ENCODE measurements at places on chromosomes 1 and 21. TPM values are rescaled to one million over a fixed set of nuclear protein-coding genes. Genes with fewer than 3 reads are reported as not detected.
A peak's percentile ranks its signal among the peaks of the same experiment; 100 is the strongest.

Gene TRAF5
- 23.7 TPM for total RNA-seq

Gene AADACL4
- total RNA-seq: not detected

Gene KLHDC9
- total RNA-seq: 0.33 TPM

Gene CYP4A22
- total RNA-seq: not detected

Gene SFT2D2
- total RNA-seq: 32.7 TPM

Gene ZNF648
- not detected for total RNA-seq

Gene TMEM52
- 2.7 TPM for total RNA-seq

GRCh38 chr1:6801966-6802365 lies 16.7 kb downstream of the CAMTA1 start:
- H3K36me3 ChIP-seq: peaks cover 5% of the 10 kb centered on the region
- H3K4me3 ChIP-seq: no peak overlapping the region
- no peak for DNase-seq
- H3K27ac ChIP-seq: no peak overlapping the region

DNA sequence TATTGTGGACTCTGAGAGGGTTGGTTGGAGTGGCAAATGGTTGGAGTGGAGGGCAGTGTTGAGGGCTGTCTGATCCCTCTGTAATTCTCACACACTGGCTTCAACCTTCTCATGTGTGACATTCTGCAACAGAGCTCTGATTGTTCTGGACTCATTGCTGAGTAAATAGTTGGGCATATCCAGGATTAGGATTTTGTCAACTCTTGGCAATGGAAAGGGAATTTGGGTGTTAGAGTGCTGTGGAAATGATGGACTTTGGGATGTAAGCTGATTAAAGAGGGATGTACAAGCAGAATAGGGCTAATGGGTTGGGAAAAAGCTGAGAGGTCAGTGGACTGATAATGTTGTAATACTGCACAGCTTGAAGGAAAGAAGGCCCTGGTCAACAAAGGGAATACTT lies 16.5 kb downstream of the TLCD4 start:
- H3K4me3 ChIP-seq: no peak overlapping the region
- no peaks in the 10 kb centered on the region for H3K36me3 ChIP-seq
- H3K27ac ChIP-seq: no peak overlapping the region
- DNase-seq: no peak

DNA sequence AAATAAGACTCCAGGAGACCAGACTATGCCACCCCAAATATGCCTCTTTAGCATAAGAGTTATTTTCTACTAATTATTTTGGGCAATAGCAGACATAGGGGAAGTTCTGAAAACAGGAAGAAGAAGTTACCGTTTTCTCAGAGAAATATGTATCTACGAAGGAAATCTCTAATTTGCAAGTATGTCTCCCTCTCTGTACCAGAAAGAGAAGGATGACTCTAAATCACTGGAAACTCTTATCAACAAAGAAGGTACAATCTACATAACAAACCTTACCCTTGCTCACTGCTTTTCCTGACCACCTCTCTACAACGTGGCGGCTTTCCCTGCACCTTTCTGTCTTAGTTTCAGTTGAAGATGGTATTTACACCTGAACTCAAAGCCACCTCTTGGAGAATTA lies 49.0 kb downstream of the OMA1 start:
- H3K36me3 ChIP-seq: peaks cover 27% of the 10 kb centered on the region
- H3K4me3 ChIP-seq: no peak overlapping the region
- H3K27ac ChIP-seq: no peak overlapping the region
- peaks cover 30% of the 10 kb centered on the region for H3K4me1 ChIP-seq
- no peak for DNase-seq

DNA sequence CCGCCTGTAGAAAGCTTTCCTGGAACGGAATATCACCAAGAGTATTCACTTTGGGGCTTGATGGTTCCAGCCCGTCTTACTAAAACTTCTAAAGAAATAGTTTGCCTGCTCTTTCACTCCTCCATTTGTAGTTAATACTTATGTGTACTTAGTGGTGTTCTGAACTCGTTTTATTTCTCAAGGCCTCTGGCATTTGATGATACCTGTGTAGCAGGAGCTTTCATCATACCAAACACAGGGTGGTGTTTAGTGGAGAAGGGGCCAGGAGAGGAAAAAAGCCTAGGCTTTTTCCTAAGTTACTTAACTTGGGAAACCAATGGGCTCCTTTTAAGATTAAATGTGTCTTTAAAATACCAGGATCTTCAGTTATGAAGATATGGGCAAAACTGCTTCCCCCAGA lies 74.3 kb downstream of the RPS6KA1 start:
- H3K27ac ChIP-seq: no peak overlapping the region
- H3K4me1 ChIP-seq: peaks cover 3% of the 10 kb centered on the region
- DNase-seq: no peak
- H3K4me3 ChIP-seq: no peak overlapping the region

DNA sequence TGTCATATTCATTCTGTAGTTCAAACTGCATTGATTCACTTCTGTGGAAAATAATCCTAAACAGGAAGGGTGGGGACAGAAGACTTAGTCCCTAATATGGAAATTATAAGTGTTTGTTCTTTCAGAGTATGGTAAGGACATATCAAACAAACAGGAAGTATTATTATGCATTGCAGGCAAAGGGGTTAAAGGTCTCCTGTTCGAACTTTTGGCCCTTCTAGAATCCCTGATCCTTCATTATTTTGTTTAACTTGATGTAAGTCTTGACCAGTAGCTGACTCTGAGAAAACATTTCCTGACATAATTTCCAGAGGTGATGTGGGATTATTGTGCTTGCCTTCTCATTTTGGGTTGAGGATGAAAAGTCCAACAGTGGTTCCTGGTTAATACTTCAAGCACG lies 215.4 kb upstream of the ADGRL2 start:
- H3K36me3 ChIP-seq: no peaks in the 10 kb centered on the region
- no peaks in the 10 kb centered on the region for H3K27me3 ChIP-seq
- no peaks in the 10 kb centered on the region for H3K4me1 ChIP-seq
- DNase-seq: no peak
- H3K27ac ChIP-seq: no peak overlapping the region

DNA sequence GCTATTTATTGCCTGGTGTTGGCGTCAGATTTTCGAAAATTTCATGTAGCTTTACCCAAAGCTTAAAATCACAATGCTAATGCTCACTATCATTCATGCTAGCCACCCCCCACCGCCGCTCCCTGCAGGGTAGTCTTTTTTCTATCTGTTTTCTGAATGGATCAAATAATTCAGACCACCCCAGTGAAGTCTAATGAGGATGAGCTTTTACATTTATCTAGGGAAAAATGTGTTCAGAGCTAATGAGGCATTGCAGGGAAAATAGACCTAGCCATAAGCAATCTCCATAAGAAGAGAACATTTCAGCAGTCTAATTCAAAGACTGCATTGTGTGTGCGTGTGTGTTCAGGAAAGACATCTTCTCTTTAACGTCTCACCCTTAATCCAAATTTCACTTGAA lies 533.0 kb upstream of the PRMT6 start:
- H3K36me3 ChIP-seq: no peaks in the 10 kb centered on the region
- no peak overlapping the region for H3K4me3 ChIP-seq
- DNase-seq: no peak
- no peaks in the 10 kb centered on the region for H3K4me1 ChIP-seq

DNA sequence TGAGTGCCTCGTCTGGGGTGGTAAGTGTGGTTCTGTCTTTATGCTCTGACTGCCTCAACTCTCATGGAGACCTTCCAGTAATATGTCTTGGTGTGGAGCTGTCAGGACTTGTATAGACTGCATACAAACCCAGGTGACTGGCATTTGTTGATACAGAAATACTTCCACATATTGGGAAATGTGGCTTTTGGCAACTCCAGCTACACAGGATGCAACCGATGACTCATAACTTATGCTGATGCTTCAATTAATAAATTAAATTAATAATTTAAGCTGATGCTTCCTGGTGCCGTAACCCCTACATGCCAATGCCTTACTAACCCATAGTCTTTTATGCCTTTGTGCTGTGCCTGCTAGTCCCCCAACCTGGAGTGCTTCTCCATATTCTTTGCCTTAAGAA lies 72.3 kb upstream of the ARTN start:
- no peak for DNase-seq
- no peak overlapping the region for H3K4me3 ChIP-seq
- H3K4me1 ChIP-seq: peaks cover 14% of the 10 kb centered on the region
- H3K27me3 ChIP-seq: no peaks in the 10 kb centered on the region

- H3K36me3 ChIP-seq: no peaks in the 10 kb centered on the region
- H3K4me1 ChIP-seq: no peaks in the 10 kb centered on the region
- peaks cover 5% of the 10 kb centered on the region for H3K27me3 ChIP-seq
- no peak overlapping the region for H3K4me3 ChIP-seq
These were observed 24.1 kb upstream of the EIF4G3 start for GRCh38 chr1:21200767-21201166.

DNA sequence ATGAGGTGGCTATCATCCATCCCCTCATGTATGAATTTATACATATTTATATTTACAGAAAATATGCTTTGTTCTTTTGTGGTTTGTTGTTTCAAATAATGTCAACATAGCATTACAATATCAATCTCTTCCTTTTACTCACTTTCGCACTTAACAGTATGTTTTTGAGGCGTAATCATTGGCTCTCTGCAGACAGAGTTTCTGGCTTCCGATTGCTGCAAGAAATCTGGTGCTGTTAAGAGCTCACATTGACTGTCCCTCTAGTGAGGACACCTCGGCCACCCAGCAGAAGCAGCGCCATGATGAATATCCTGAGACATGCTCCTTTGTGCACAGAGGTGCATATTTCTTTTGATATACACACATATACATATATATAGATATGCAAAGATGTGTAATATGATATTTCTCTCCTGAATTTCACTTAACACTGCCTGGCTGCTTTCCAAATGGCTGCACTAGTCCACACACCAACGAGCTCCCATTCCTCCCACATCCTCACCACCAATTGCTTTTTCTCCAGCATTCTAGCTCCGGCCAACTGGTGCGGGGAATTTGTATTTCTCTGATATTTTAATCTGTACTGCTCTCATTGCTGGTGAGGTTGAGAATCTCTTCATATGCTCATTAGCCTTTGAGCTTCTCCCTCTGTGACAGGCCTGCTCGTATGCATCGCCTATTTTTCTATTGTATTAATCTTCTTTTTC lies 248.4 kb downstream of the SIPA1L2 start:
- H3K27me3 ChIP-seq: no peaks in the 10 kb centered on the region
- no peaks in the 10 kb centered on the region for H3K36me3 ChIP-seq
- H3K27ac ChIP-seq: no peak overlapping the region
- no peak overlapping the region for H3K4me3 ChIP-seq

- peaks cover 3% of the 10 kb centered on the region for H3K27me3 ChIP-seq
- no peak overlapping the region for H3K27ac ChIP-seq
- no peaks in the 10 kb centered on the region for H3K36me3 ChIP-seq
- no peak for DNase-seq
These were observed 147.2 kb upstream of the ADAMTS5 start for GRCh38 chr21:27114111-27114510.

DNA sequence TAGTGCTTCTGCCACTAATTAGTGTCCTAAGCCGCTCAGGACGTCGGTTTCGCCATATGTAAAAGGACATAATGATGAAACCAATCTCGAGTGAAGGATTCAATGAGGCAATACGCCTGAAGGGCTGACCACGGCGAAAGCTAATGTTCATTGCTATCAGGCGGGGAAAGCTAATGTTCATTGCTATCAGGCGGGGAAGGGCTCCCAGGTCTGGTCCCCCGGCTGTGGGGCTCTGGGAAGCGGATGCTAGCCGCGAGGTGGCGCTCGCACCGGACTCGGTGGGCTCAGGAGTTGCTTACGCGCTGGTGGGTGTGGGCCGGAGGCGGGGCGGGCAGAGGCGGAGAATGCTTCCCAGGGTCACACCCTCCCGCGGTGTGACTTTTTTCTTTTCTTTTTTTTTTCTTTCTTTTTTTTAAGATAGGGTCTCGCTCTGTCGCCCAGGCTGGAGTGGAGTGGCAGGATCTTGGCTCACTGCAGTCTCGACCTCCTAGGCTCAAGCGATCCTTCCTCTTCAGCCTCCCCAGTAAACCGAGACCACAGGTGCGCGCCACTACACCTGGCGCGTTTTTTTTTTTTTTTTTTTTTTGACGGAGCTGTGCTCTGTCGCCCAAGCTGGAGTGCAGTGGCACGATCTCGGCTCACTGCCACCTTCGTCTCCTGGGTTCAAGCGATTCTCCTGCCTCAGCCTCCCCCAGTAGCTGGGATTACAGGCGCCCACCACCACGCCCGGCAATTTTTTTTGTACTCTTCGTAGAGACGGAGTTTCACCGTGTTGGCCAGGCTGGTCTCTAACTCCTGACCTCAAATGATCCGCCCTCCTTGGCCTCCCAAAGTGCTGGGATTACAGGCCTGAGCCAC lies 1.1 kb upstream of the PEAR1 start:
- H3K27ac ChIP-seq: no peak overlapping the region
- H3K36me3 ChIP-seq: no peaks in the 10 kb centered on the region
- H3K4me1 ChIP-seq: peaks cover 9% of the 10 kb centered on the region
- peak; percentile 90 for DNase-seq
- H3K27me3 ChIP-seq: peaks cover 83% of the 10 kb centered on the region

GRCh38 chr1:114086601-114087368 lies 66.9 kb downstream of the SYT6 start:
- no peak for DNase-seq
- H3K4me3 ChIP-seq: no peak overlapping the region

DNA sequence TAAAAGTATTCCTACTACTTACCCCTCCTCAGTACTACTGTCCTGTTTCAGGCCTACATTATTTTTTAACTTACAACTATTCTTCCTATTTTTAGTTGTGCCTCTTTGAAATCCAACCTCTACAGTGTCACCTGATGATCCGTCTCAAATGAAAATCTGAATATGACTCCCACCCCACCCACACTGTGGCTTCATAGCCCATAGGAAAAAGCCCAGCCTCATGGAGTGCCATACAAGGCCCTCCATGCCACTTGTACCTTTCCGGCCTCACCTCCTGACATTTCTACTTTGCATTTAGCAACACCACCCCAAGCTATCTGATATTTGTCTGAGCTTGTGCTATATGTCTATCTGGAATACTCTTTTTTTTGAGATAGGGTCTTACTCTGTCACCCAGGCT lies 49.3 kb downstream of the TRAF5 start:
- H3K27me3 ChIP-seq: no peaks in the 10 kb centered on the region
- H3K4me3 ChIP-seq: no peak overlapping the region
- H3K36me3 ChIP-seq: peaks cover 24% of the 10 kb centered on the region
- peaks cover 27% of the 10 kb centered on the region for H3K4me1 ChIP-seq

GRCh38 chr1:201724766-201725118 lies 104.2 kb upstream of the IPO9 start:
- no peaks in the 10 kb centered on the region for H3K36me3 ChIP-seq
- H3K27ac ChIP-seq: no peak overlapping the region
- no peak for DNase-seq
- no peak overlapping the region for H3K4me3 ChIP-seq
